Right lung (tissue), 10 donors: ENCODE measurements at places on chromosomes 3 and 15.

GRCh38 chr3:121992601-121993560 lies 29.2 kb downstream of the ILDR1 start:
- DNase-seq: no peak

- DNase-seq: no peak
Observed at GRCh38 chr3:184656829-184657681, 54.8 kb downstream of the MAGEF1 start.

DNA sequence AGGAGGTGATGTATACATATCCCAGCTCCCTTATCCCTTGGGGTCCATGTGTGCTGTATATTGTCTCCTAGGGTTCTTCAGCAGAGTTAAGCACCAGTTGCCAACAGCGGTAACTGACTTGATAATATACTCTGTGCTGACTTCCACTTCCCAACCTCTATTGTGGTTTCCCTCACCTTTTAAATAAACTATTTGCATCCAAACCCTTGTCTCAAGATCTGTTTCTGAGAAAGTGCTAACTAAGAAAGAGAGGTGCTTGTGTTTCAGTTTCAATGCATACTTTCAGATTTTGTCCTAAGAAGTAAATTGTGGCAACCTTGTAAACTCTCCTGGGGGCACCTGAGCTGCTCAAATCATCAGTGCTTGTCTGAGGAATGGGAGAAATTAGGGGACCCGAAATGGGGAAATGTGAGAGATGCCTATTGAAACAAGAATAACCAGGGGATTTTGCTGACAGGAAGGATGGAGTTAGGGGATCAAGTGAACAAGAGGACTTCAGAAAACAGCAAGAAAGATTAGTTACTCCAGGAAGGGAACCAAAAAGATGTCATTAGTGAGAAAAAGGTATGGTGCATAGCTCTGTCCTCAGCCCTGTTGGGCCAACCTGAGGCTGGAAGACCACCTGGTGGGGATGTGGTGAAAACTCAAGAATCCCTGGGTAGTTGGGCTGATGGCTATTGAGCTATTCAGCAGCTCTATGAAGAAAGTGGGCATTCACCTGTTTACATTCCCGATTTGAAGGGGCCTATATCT lies 50.9 kb upstream of the MRPL3 start:
- DNase-seq: no peak

GRCh38 chr15:66780172-66780972 lies 78.3 kb downstream of the SMAD6 start:
- no peak for DNase-seq

DNA sequence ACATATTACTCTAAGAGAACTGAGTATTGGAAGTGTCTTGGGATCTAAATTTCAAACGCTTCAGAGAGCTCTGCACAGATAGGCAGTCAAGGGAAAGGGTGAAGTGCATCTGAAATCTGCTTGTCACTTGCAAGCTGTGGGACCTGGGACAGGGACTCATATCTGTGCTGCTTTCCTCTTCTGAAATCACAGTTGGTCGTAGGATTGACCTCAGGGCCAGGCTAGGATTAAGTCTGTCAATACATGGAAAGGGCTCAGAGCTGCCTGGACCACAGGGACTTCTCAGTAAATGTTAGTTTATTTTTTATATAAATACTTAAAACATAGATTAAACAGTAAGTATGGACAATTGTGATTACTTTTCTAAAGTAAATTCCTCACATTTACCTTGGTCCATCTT lies 74.7 kb upstream of the CMTM7 start:
- no peak for DNase-seq

- DNase-seq: no peak
Observed at GRCh38 chr3:98670020-98670419, 76.6 kb upstream of the CPOX start.

DNA sequence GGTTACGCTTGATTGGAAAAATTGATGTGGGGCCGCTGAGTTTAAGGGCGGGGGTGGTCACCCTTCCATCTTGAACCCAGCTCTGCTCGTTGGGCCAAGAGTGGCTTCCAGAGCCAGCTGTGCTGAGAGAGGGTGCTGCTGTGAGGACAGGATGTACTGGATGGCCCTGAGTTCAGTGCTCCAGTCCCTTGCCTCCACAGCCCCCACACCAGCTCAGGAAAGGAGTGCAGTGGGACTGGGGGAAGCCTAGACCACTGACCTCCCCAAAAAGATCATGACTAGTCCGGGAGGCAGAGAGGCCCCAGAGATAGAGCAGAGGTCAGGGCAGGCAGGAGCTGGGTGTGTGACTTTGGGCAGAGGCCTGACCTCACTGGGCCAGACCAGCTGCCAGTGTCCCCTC lies 4.0 kb upstream of the PTH1R start:
- DNase-seq: no peak

DNA sequence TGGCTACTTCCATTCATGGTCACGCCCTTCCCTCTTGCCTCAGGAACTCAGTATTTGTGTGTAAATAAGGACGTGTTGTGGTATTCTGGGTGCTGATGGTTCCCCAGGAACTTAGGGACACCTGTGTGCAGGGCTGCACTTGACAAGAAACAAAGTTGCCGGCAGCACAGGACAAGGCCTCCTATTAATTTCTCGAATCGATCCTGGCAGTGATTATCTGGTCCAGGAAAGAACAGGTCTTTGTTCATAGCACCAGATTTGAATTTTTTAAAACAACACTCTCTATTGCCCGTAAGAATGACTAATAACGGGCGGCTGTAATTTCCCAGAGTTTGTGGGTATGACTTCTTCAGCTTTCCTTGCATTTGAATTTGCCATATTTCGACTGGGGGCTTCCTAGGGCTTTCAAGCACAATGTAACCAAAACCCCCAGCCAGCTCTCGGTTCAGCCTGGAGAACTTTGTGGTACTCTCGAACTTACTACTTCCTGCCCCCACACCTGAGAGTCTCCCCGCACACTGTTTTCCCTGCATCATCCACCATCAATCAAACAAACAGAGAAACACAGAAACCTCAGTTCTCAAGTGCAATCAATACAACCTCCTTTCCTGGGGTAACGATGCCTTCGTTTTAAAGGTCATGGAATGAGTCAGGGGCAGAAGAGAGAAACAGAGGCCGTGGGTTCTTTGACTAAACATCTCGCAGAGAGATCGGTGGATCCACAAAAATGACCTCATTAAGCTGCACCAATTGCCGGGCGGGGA lies 241.7 kb upstream of the ICE2 start:
- DNase-seq: no peak

- DNase-seq: no peak
Observed at GRCh38 chr3:42683875-42684598, 1.3 kb upstream of the KLHL40 start.

DNA sequence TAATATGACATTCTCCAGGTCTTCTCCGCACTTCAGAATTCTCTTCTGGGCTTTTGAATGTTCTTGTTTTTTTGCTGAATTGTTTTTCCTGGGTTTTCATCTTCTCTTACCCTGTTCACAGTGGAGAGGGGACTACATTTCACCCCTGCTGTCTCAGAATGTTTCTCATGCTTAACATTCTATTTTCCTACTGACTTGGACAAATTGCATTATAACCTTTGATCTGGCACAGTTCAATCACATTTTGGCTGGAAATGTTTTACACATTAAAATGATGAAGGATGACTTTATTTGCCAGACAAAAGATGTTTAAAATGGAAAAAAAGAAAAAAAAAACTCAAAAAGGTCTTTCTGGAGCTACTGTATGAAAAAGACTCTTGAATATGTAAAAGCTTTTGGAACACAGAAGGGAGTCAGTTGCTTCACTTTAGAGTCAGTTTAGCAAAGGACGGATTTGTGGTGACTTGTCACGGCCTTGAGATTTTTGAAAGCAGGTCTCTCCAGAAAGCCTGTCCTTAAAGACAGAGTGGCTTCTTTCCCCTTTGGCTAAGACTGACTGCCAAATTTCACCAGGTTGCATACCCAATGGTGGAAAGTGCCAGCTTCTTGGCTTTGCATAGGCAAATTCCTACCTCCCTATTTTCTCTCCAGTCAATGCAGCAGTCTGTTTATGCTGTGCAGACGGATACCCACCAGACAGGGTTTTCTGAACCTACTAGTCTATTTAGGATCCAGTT lies 401.0 kb upstream of the TBL1XR1 start:
- no peak for DNase-seq

- DNase-seq: no peak
Observed at GRCh38 chr3:194865061-194865460, 179.4 kb downstream of the FAM43A start.

DNA sequence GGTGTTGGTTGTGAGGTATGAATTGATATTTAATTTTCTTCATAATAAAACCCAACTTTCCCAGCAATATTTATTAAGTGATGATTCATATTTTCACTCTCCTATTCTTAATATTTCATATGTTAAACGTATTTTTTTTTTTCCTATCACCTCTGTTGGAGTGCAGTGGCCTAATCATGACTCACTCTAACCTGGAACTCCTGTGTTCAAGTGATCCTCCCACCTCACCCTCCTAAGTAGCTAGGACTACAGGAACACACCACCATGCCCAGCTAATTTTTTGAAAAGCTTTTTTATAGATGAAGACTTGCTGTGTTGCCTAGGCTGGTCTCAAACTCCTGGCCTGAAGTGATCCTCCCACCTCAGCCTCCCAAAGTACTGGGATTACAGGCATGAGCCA lies 8.6 kb downstream of the PARP15 start:
- no peak for DNase-seq

DNA sequence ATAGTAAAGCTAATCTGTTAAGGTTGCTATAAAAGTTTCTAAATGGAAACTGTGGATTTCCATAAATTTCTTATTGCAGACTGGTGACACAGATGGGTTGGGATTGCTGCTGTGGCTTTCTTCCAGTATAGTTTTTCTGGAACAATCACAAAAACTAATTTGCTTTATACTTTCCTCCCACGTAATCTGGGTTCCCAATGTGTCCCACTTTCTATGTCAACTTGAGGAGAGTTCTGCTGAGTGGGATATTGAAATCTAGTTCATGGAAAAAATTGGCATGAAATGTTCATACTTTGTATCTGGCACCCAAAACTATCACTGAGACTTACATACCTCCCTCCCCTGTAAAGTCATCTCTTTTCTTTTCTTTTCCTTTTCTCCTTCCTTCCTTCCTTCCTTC lies 126.8 kb downstream of the TGFBR2 start:
- DNase-seq: no peak

DNA sequence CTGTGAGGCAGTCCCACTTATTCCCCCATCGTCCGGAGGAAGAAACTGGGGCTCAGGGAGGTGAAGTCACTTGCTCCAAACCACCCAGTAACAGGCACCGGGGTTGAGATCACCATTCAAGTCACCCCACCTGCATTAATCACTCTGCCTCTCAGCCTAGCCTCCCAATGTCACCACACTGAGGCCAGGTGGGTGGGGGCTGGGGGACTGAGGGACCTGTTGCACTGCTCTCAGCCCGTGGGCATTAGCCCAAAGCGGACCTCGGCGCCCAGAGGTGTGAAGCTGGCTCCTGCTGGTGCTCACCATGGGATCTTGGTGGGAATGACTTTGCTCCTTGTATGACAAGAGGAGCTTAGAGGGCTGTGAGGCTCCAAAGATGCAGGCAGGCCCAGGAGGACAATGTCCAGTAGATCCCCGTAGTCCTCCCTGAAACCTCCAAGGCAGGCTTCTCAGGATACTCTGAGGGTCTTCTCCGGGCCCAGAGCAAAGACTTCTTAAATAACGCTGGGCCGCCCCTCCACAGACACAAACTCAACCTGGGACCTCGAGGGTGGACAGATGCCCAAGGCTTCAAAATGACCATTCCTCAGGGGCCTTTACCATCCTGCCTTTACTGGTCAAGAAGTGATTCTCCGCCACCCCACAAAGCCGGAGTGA lies 1.7 kb downstream of the NT5DC2 start:
- no peak for DNase-seq

DNA sequence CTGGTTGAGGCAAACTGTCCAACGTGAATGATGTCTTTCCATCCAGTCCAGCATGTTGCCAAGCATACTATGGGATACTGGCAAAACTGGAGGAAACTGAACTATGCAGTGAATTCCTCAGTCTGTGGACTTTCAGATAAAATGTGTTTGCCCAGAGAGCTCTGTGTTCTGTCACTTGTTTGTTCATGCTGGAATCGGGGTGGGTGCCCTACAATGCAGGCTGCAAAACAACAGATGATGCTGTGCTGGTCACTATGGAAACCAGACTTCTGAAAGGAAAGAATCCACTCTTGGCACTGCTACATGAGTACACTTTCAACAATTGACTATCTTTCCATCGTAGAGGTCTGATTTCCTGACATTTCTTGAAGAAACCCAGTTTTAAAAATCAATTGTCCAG lies 272.5 kb upstream of the ARHGEF26 start:
- no peak for DNase-seq

DNA sequence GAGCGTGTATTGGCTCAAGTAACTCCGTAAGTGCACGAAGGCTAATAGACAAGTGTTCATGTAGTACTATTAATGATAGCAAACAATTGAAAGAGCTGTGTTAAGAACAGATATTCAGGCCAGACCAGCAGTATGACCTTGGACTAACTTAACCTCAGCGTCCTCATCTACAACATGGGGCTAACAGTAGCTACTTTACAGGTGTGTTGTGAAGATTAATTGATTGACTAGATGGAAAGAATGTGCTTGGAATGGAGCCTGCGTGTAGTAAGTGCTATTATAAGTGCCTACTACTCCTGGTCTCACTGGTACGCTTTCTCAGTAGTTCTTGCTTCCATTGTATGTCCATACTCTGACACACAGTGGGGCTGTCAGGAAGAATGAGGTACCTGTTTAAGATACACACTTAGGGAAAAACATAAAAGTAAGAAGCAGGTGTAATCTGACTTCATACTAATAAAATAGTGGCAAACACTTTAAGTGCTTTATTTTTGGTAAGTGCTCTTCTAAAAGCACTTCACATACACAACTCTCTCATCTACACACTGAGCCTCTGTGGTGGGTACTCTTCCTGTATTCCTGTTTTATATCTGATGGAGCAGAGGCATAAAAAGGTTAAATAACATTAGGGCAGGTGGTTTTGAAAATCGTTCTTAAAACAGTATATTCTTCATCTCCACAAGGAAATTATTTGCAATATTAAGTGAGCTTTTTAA lies 24.3 kb upstream of the FBXL22 start:
- DNase-seq: no peak

DNA sequence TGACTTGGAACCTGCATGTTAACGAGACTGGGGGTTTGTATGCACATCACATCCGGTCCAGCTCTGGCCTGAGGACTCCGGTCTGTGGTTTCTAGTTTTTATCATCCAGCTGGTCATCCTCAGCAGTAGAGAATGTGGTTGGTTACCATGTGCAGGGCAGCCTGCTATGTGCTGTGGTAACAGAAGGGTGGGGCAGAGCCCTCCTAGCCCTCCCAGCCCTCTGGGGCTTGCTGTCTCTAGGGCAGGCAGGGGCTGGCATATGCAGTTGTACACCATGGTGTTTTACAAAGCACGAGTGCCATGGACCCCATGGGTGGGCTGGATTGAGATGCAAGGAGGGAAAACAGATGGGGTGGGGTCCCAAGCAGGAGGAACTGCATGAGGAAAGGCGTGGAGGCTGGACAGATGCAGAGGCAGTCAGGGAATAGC lies 70.2 kb downstream of the APBA2 start:
- DNase-seq: no peak

DNA sequence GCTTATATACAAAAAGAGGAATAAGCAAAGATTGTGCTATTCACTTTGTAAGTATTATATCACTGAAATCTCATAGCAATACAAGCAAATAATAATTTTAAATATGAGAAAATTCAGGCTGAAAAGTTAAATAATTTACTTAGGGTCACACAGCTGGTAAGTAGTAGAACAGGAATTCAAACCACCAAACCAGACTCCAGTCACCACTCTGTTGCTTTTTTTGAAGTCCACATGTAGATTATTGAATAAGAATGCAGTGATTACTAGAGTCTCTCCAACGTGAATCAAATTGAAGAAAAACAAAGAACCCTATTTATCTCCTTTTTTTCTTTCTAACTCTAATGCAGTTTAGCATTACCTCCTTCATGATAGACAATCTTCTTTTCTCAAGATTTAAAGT lies 15.9 kb downstream of the SPICE1 start:
- DNase-seq: no peak
